ENCODE measurements at places on chromosomes 7 and 10.

DNA sequence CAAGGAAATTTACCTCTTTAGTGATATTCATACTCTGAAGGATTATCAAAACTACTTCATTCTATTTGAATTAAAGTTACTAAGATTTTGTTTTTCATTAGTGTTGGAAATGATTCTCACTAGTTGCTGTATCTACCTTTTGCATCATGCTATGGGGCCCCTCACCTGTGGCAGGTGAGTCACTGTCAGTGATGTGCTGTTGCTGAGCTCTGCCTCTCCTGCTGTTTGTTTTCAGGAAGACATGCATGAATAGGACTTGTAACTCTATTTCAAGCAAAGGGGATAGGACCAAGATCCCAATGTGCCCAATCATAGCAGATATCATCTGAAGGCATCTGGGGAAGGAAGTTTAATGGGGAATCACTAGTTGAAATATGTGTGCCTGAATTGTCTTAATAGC, 57.4 kb upstream of the AGR3 start:
- DNase-seq, result no peak

- no peak for DNase-seq
These were observed 14.1 kb upstream of the CSGALNACT2 start for GRCh38 chr10:43124094-43124521.

DNA sequence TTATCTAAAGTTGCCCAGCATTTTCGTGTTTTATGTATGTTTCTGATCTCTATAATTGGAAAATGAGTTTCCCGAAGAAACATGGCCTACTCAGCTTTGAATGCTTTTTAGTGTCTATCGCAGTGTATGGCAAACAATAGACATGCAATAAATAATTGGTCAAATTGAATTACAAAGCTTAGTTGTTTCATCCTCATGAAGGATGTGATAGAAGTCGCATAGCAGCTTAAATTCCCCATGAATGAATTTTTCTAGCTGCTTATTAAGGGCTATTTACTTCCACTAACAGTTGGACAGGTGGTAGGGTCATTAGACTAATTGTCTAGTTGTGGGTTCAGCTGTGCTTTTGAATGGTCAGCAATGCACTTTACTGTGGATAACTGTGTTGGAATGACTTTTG, 467.3 kb upstream of the MBL2 start:
- no peak for DNase-seq

GRCh38 chr10:75029857-75030256, 81.6 kb upstream of the SAMD8 start:
- no peak for DNase-seq

GRCh38 chr10:30750971-30751677, 121.6 kb upstream of the LYZL2 start:
- DNase-seq, result no peak

- no peak for DNase-seq
These were observed 54.3 kb upstream of the PPP2R2D start for GRCh38 chr10:131846240-131847101.

GRCh38 chr7:81648716-81649115, 121.1 kb downstream of the HGF start:
- no peak for DNase-seq

- no peak for DNase-seq
These were observed 166.3 kb upstream of the GRM3 start for GRCh38 chr7:86477343-86477935.

DNA sequence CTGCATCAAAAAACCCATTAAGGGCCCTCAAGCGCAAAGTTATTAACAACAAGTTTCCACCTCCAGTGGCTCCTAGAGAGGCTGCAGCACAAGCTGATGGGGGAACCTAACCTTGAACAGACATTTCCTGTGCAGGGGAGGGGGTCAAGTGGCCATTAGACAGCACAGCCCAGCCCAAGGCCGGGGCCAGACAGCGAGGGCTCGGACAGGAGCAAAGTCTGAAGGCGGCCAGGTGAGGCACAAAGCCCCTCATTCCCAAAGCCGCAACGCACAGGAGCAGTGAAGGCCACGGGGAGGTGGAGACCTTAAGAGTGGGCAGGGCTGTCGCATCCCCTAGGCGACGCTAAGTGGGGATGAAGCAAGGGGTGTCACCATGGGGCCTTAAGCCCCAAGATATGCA, 73.2 kb upstream of the ZNF746 start:
- DNase-seq, result no peak

DNA sequence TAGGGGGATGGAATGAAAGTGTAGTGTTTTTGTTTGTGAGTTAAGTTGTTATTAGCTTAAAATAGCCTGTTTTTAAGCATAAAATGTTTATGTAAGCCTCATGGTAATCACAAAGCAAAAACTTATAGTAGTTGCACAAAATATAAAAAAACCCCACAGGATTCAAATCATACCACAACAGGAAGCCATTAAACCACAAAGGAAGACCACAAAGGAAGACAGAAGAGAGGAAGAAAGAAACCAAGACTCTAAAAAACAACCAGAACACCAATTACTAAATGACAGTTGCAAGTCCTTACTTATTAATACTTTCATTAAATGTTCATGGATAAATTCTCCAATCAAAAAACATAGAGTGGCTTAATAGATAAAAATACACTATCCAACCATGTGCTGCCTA, 63.6 kb downstream of the ANKRD7 start:
- no peak for DNase-seq

Measured in RKO (cell line).